ENCODE measurements at places on chromosomes 4 and X.

DNA sequence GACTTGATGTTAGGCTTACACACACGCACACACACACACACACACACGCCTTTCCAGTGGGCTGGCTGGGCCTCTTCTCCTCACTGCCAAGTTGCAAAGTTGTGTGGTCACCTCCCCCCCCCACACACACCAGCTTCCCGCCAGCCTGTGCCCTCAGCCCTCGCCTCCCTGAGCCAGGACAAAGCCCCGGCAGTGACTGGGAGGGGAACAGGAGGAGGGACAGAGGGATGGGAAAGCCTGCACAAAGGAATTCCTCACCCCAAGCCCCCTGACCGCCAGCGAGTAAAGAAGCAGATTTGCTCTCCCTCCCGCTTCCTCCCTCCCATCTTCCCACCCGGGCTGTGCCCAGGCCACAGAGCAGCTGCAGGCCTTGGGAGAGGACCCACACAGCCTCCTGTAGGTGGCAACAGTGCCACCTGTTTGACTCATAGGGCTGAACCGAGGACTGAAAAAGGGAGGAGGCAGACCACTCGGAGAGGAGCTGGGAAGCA is at the start of gene GDPD2:
Gene GDPD2 (plus strand): TSS at position 464 of the 491 bp plus-strand sequence. CDS start 1,671 bp downstream, outside the sequence.
- DNase-seq = no peak

DNA sequence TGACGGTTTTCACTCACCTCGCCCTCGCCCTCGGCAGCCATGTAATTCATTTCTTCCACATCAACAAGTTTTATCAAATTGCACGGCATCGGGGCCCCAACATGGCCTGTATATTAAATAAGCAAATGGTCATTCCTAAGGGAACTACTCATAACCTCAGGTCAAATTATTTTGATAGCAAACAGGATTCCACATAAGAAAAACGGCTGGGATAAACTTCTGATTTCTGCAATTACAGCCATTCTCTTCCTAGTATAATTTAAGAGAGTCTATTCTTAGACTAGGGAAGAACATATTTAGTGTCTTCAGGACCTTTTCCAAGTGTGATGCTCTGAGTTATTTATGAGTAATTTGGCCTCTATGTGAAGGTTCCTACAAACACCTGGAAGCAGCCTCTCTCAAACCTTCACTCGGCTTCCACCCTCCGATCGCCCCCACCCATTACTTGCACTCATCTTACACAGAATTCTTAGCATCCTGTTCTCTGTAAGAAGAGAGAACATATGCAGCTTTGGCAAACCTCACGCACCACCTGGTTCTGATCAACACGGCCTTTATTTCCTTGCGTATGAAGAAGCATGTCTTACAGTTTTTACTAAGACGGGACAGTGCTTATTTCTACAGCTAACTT is 29.4 kb upstream of the CENPU start:
- DNase-seq = no peak

GRCh38 chrX:103233263-103233662 is 18.4 kb downstream of the BEX4 start:
- DNase-seq = no peak

- no peak for DNase-seq
Measured at GRCh38 chrX:6962006-6962355, 185.5 kb upstream of the STS start.

DNA sequence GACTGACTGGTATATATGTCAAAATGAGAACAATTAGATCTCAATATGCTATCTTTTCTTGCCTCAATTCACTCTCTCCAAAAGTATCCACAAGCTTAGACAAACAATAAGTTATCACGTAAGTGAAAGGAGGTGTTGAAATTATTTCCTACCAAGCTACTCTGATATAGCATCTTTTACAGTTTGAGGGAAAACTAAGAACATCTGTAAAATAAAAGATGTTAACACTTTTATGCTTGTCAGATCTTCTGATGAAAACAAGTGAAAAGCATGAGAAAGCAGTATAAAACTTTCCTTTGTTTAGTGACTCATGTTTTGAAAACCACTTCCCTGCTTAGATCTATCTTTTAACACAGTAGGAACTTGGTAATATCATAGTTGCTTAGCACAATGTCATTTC is 8.4 kb upstream of the MAB21L2 start:
- DNase-seq = no peak

DNA sequence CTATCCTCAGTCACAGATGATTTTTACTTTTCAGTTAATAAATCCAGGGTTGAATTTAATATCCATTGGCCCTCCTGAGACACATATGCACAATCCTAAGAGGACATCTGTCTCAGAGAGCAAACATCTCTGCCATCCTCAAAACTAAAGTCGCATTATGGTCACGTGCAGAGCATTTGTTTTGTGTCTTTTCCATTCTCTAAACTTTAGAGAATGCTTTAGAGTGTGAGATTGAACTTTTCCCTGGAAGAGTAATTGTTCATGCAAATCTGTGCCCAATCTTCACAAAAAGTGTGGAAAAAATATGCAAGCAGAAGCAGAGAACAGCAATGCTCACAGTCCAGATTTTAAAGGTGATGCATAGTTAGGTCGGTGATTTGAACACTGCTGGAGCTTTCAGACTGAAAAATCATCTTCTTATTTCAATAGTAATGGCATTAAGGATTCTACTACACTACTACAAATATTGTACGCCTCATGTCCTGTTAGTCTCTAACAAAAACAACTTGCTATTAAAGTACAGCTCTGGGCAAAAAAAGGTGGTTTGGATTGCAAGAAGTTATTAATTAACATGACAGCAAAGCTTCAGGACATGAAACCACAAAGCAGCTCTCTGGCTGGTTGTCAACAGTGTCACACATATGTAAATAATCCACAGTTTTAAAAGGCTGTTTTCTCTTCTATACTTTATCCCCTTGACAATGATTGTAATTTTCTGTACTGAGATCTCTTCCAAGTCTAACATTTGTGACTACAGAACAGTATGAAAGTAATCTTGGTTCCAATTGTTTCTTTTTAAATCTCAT is 19.9 kb downstream of the DCHS2 start:
- no peak for DNase-seq

GRCh38 chrX:19556202-19556601 is 40.9 kb upstream of the MAP3K15 start:
- DNase-seq = no peak

DNA sequence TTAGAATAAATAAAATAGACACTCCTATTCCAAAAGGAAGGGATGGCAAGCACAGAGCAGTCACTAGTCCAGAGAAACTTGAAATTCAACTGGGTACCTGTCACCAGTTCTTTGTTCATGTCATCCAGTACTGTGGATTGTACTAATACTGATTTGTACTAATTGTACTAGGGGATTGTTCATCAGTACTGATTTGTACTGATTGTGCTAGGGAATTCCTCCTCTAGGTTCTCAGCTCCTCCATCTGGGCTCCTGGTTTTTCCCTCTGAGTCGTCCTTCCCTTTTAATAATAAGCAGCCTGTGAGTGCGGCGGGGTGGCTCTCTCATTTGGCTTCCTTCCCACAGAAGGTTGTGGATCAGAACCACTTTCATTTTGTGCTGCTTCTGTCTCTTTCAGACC is 31.0 kb upstream of the SOD3 start:
- no peak for DNase-seq

DNA sequence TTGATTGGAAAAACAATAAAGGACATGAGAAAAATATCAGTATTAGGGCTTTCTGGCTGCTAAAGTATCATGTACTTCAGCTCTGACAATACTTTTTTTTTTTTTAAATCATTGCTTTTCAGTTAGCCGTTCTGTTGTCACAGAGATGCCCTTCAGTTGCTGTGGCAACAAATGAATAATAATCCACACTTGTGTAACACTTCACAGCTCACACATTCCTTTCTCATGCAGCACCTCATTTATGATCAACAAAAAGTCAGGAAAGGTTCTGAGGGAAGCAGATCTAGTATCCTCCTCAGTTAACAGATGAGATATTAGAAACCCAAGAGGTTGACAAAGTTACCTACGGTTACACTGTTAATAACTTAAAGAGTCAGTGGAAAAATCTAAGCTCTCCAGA is 444.2 kb upstream of the SLIT2 start:
- DNase-seq = no peak

DNA sequence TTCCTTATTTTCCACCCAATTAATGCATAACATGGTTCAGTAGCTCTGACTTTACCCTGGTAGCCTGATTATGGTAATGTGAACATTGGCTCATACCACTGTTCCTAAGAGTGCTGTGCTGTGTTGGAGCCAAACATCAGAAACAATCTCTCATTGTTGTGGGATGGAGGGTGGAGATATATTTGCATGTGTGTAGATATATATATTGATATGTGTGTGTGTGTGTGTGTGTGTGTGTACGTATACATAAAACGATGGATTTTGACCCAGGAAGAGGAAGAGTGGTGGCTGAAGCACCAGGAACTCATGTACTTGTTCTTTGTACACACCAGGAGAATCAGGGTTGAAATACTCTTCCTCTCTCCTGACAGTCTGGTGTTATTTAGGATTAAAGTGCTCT is 247.7 kb downstream of the IL15 start:
- no peak for DNase-seq

GRCh38 chr4:147963839-147964238 is 232.0 kb downstream of the ARHGAP10 start:
- DNase-seq = no peak

Data from activated CD8-positive, alpha-beta memory T cell treated with anti-CD3 and anti-CD28 coated beads for 48 hours (primary cell).